Activated CD4-positive, alpha-beta memory T cell treated with anti-CD3 and anti-CD28 coated beads, Interleukin-2, amount 10 ng/mL, durations not matched to agents 7 days and 5 days (primary cell): ENCODE measurements at places on chromosomes 1 and 21. TPM values are rescaled to one million over a fixed set of nuclear protein-coding genes. Genes with fewer than 3 reads are reported as not detected.

DNA sequence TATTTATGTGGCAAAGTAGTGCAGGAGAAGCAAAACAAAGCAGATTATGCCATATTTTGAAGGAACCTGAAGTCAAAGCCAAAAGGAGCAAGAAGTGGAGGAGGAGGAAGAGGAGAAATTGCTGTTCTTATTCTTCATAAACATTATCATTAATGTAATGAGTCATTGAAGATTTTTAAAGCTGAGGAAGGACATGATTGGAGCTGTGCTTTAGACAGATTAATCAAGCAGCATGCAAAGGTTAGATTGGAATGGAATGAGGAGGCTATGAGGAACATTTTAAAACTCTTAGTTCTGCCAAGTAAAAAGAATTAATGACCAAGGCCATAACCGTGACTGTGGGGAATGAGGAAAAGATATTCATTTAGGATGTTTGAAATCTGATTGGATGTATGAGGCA lies 33.0 kb upstream of the HSD17B7 start:
- no peak for DNase-seq
- no peaks in the 10 kb centered on the region for H3K27me3 ChIP-seq
- no peaks in the 10 kb centered on the region for H3K4me1 ChIP-seq
- no peak overlapping the region for H3K27ac ChIP-seq
- H3K4me3 ChIP-seq: no peak overlapping the region

GRCh38 chr1:8684590-8684989 lies 132.8 kb downstream of the RERE start:
- H3K4me3 ChIP-seq: no peak overlapping the region
- no peak for DNase-seq
- H3K27ac ChIP-seq: no peak overlapping the region

DNA sequence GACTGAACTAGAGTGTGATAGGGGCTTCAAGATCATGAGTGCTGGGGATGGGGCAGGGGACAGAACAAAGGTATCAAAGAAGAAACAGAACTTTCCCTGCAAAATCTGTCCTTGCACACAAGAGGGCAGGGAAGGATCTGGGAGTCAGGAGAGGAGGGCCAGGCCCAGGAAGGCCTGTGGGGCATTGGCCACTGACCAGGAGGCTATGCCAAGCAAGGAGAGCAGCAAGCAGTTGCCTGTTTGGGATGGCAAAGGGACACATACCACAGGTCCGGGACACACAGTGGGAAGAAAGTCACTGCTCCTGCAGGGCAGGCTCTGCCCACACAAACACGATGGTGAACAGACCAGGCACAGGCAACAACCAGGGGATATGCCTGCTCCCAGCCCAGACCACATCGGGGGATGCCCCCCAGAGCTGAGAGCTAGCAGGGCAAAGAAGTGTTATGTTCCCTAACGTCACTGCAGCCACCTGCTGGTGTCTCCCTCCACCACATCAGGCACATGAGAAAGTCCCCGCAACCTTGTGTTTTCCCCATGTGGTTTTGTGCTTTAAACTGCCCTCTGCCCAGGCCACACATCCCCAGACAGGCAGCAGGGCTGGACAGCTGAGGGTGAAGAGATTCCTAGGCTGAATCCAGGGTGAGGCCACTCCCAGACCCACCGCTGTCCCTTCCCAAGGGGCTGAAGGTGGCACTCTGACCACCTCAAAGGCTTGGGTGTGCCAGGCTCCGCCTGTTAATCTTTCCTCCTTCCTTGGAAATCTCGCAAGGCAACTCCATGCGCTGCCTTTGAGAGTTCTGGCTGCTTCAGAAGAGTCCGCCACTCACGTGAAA lies 53.6 kb downstream of the KIF21B start:
- H3K4me3 ChIP-seq: no peak overlapping the region
- no peaks in the 10 kb centered on the region for H3K4me1 ChIP-seq
- DNase-seq: no peak
- H3K27ac ChIP-seq: peak overlapping the region; percentile 31
- no peaks in the 10 kb centered on the region for H3K27me3 ChIP-seq

The TBX15 gene
- not detected for total RNA-seq

- H3K36me3 ChIP-seq: no peaks in the 10 kb centered on the region
- no peak for DNase-seq
- H3K4me3 ChIP-seq: no peak overlapping the region
- H3K27me3 ChIP-seq: no peaks in the 10 kb centered on the region
- no peaks in the 10 kb centered on the region for H3K4me1 ChIP-seq
These were observed 344.5 kb downstream of the SMYD3 start for GRCh38 chr1:246162560-246162959.

- H3K27me3 ChIP-seq: no peaks in the 10 kb centered on the region
- H3K4me3 ChIP-seq: peak overlapping the region; percentile 98
- peaks cover 57% of the 10 kb centered on the region for H3K36me3 ChIP-seq
- no peak for DNase-seq
These were observed 1.8 kb downstream of the ATP2B4 start for GRCh38 chr1:203628201-203629015.

GRCh38 chr1:30762152-30762929 lies 4.8 kb upstream of the LAPTM5 start:
- no peak overlapping the region for H3K4me3 ChIP-seq
- peaks cover 2% of the 10 kb centered on the region for H3K36me3 ChIP-seq

The ZNF687 gene
- 32.6 TPM for total RNA-seq

DNA sequence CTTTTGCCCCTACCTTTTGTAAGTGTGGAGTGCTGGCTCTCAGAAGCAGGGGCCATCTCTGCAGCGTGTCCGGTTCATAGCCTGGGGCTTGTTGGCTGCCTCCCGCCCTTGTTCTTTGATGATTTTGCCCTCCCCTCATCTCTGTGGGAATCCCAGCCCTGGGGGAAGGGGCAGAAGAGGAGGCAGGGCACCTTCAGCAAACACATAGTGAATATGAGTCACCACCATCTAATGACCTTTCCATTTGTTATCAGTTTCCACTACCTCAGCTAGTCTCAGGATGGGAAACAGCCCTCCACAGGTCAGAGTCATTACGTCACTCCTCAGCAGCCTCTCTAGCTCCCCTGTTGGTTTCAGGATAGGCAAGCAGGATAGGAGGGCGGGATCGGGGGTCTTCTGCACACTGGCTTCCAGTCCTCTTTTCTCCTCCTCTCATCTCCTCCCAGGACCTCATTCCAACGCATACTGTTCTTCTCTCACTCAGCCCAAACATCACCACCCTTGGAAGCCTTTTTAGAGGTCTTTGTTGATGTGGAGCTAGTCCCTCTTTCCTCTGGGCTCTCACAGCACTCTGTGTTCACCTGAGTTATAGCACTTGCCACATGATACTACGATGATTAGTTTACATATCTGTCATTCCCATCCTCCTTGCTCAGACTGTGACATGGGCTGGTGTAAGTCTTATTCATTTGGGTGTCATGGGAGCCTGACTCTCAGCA lies 15.8 kb downstream of the GADD45A start:
- no peak for DNase-seq
- peaks cover 1% of the 10 kb centered on the region for H3K27me3 ChIP-seq
- no peak overlapping the region for H3K27ac ChIP-seq
- peaks cover 2% of the 10 kb centered on the region for H3K4me1 ChIP-seq
- no peak overlapping the region for H3K4me3 ChIP-seq
- H3K36me3 ChIP-seq: no peaks in the 10 kb centered on the region

- H3K36me3 ChIP-seq: no peaks in the 10 kb centered on the region
- H3K4me3 ChIP-seq: no peak overlapping the region
- no peak overlapping the region for H3K27ac ChIP-seq
- H3K4me1 ChIP-seq: no peaks in the 10 kb centered on the region
- no peaks in the 10 kb centered on the region for H3K27me3 ChIP-seq
These were observed 260.0 kb downstream of the FMN2 start for GRCh38 chr1:240351690-240352089.

- H3K27ac ChIP-seq: no peak overlapping the region
- DNase-seq: no peak
- no peaks in the 10 kb centered on the region for H3K36me3 ChIP-seq
- peaks cover 9% of the 10 kb centered on the region for H3K4me1 ChIP-seq
These were observed 47.5 kb downstream of the DMAP1 start for GRCh38 chr1:44260792-44261170.

- no peak overlapping the region for H3K4me3 ChIP-seq
- H3K4me1 ChIP-seq: no peaks in the 10 kb centered on the region
- H3K36me3 ChIP-seq: no peaks in the 10 kb centered on the region
- DNase-seq: no peak
These were observed 94.6 kb upstream of the AKT3 start for GRCh38 chr1:243944429-243945160.

DNA sequence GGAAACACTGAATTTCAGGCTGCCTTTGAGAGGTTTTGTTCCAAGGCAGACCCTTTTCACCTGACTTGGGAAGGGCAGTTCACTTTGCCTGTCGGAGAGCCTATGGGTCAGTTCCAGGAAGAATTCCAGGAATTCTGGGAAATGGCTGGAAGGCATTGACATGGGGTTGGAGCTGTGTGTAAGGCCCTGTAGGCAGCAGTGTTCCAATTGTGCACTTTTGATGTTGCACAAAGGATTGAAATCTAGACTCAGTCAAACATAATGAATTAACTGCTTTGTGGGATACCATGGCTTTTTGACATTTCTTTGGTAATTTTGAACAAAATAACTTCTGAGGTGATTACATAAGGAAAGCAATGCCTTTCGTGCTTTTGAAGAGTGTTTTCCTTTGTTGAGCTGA lies 184.6 kb downstream of the SDCCAG8 start:
- peaks cover 4% of the 10 kb centered on the region for H3K4me1 ChIP-seq
- no peaks in the 10 kb centered on the region for H3K36me3 ChIP-seq
- DNase-seq: no peak
- H3K4me3 ChIP-seq: no peak overlapping the region

DNA sequence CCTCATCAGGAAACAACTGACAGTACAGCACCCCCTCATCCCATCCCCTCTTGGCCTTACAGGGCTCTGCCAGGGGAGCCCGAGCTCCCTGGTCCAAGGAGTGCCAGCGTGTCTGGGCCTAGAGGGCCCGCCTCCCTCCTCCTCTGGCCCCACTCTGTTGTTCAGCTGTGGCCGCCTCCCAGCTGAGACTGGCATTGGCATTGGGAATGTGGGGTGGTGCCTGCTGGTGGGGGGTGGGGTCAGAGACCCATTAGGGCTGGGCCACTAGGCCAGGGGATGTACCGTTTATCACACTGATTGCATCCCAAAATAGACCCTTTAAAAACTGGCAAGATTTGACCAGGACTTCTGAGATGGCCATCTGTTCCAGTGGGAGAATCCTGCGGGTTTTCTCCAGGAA lies 1.4 kb downstream of the LDLRAP1 start:
- peaks cover 8% of the 10 kb centered on the region for H3K36me3 ChIP-seq
- H3K27ac ChIP-seq: no peak overlapping the region
- H3K4me3 ChIP-seq: peak overlapping the region; percentile 75
- DNase-seq: no peak
- H3K4me1 ChIP-seq: peaks cover 43% of the 10 kb centered on the region

- no peak for DNase-seq
- no peak overlapping the region for H3K27ac ChIP-seq
- H3K27me3 ChIP-seq: no peaks in the 10 kb centered on the region
- H3K4me1 ChIP-seq: peaks cover 10% of the 10 kb centered on the region
- H3K36me3 ChIP-seq: no peaks in the 10 kb centered on the region
- no peak overlapping the region for H3K4me3 ChIP-seq
These were observed 89.4 kb upstream of the JAK1 start for GRCh38 chr1:65055747-65056146.
